Heart right ventricle (tissue), 16 donors: ENCODE measurements at places on chromosomes 5 and 9. TPM values are rescaled to one million over a fixed set of nuclear protein-coding genes. Genes with fewer than 3 reads are reported as not detected.

- H3K4me3 ChIP-seq: no peak overlapping the region
- H3K27ac ChIP-seq: no peak overlapping the region
- no peak for DNase-seq
- no peaks in the 10 kb centered on the region for H3K27me3 ChIP-seq
Observed at GRCh38 chr5:129653057-129653375, 94.9 kb upstream of the MINAR2 start.

GRCh38 chr5:171149333-171149732 lies 159.7 kb upstream of the TLX3 start:
- H3K36me3 ChIP-seq: no peaks in the 10 kb centered on the region
- no peak for DNase-seq
- H3K27ac ChIP-seq: no peak overlapping the region

- DNase-seq: no peak
- H3K27ac ChIP-seq: no peak overlapping the region
- no peaks in the 10 kb centered on the region for H3K27me3 ChIP-seq
Observed at GRCh38 chr5:143309661-143310431, 93.6 kb downstream of the NR3C1 start.

GRCh38 chr9:104843644-104844240 lies 79.8 kb downstream of the NIPSNAP3B start:
- no peak for DNase-seq
- no peaks in the 10 kb centered on the region for H3K27me3 ChIP-seq
- no peaks in the 10 kb centered on the region for H3K4me1 ChIP-seq
- H3K4me3 ChIP-seq: no peak overlapping the region

DNA sequence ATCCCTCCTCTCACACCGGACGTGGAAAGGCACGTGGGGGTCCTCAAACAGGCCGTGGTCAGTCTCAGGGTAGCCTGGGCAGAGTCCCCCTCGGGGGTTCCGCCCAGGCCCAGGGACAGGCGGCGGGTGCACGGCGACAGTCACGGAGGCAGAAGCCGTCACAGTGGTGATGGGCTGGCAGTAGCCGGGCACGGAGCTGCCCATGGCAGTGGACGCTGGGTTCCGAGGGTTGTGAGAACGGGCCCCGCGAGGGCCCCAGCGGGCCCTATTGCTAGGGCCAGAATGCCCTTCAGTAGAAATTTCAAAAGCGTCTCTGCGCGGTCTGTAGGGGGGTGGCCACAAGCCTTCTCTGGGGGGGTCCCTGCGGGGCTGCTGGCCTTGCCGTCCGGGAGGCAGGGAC lies 69.8 kb downstream of the PTCH1 start:
- no peak overlapping the region for H3K27ac ChIP-seq
- no peaks in the 10 kb centered on the region for H3K4me1 ChIP-seq
- H3K36me3 ChIP-seq: peaks cover 80% of the 10 kb centered on the region
- no peak for DNase-seq

- DNase-seq: no peak
- no peak overlapping the region for H3K4me3 ChIP-seq
- peaks cover 34% of the 10 kb centered on the region for H3K4me1 ChIP-seq
- H3K36me3 ChIP-seq: no peaks in the 10 kb centered on the region
Observed at GRCh38 chr9:6764950-6765349, 7.2 kb downstream of the KDM4C start.

DNA sequence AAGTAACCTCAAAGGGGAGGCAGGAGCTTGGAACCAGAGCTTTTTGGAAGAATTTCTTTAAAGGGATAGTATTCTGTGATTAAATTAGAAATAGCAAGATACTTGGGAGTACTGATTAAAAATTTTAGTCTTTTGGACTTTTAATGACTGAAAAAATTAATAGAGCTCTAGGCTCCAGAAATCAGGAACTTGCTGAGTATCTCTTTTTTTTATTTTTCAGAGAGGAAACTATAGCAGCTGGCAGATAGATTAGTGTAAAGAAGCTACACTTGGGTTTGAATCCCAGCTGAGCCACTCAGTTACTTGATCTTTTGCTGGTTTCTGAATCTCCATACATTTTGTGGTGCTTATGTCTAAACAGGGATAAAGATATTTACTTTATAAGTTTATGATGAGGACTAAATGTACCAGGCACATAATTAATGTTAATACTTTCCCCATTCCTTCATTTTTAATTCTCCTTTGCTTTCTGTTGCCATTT lies 94.2 kb upstream of the TNC start:
- no peak overlapping the region for H3K27ac ChIP-seq
- no peaks in the 10 kb centered on the region for H3K36me3 ChIP-seq
- H3K4me1 ChIP-seq: no peaks in the 10 kb centered on the region

Gene SHOC1
- not detected for total RNA-seq

Gene KCNV2
- total RNA-seq: not detected

Gene PCA3
- not detected for total RNA-seq
